ENCODE measurements at places on chromosomes 6 and 20. TPM values are rescaled to one million over a fixed set of nuclear protein-coding genes. Genes with fewer than 3 reads are reported as not detected.

DNA sequence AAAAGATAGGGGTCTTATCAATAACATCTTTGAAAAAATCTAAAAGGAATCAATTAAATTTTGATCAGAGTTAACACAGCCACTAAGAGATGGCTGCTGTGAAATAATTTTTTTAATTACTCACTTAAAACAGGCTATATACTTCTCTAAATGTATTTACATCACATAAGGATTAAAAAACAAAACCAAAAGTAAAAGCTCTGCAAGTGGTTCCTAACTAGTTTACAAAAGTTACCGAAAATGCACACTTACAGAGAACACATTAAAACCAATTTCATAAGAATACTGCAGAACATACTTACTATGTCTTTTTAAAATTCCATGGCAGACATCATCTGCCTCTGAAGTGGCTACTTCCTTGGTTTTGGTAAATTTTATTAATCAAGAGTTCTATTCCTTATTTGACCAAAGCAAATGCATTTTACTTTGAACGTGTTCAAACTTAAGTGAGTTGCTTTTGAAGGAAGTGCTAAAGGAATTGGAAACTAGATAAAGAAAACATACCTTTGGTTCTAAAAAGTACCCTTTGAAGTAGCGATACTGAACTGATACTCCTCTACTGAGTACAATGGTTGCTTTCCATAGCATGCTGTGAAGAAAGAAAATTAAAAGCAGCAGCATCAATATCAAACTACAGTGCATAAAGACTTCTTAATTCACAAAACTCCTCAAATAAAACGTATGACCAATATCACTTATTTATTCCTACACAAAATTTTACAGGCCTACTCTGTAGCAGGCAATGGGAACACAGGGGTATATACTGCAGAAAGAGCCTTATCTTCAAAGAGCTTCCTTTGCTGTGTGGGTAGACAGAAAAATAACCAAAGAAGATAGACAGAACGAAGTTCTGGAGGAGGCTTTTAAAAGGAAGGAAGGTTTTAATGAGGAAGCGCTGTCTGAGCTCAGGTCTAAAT lies 157.1 kb upstream of the SHLD1 start:
- DNase-seq, result no peak

GRCh38 chr6:34149452-34149810 lies 3.5 kb upstream of the GRM4 start:
- no peak for DNase-seq

DNA sequence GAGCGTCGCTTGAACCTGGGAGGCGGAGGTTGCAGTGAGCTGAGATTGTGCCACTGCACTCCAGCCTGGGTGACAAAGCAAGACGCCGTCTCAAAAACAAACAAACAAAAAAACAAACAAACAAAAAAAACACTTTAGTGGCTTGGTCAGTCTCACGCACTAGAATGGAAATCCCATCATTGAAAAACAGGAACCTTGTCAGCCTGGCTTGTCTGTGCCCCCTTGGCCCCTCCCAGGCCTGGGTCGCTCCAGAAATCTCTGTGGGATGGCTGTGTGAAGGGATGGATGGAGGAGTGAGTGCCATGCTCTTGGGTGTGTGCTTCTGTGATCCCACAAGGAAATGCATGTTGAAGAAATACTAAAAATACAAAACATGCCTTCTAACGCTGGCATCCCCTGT lies 20.9 kb upstream of the NAA20 start:
- no peak for DNase-seq

SIRPB1 gene
- not detected for total RNA-seq

DNA sequence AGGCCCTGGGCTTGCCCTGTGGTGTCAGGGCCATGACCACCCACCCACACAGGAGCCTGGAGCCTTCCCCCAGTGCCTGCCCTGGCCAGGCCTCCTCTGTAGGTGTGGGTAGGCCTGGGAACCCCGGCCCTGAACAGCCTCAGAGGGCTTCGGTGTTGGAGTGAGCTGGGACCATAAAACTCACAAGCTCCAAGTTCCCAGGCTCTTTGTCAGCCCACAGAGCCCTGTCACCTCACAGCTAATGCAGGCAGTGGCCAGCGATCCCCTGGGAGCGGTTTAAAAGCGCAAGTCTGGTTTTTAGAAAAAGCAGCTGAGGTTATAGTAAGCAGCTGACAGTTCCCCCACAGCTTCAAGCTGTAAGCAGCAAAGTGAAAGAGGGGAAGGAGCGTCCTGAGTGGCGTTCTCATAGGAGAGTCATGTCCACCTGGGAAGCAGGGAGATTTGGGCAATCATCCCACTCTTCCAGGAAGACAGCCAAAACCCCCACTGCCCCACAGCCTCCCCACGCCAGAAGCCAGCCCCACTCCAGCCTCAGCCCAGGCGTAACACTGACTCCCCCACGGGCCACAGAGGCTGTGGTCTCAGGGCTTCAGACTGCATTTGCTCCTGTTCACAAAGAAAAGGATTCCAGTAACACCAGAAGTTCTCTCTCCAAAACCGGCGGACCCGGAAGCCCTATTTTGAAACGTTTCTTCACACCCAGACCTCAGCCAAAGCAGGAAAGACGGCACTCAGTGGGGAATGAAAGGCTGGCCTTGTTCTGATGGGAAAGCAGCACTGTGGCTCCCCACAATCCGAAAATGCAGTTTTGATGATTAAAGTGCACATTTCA lies 34.3 kb upstream of the FOXC1 start:
- peak; percentile 47 for DNase-seq

DNA sequence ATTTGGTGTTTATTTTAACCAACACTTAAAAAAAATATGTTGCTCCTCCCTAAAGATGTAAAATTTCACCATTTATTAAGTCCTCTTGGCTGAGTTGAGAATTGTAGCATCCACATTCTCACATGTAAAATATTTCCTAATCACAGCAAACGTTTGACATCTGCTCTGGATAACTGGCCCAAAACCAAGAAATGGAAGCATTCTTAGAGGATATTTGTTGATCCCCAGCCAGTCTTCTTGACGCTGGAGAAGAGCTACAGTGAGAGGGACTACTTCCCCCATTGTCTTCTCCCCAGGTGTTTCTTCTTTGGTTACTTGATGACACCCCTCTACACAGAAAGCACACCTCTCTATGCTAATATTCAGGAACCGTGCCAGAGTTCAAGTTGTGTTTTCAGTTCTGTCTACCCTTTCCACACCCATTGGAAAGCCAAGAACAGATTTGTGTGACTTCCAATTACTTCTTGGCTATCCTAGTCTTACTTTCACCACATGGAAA lies 454.5 kb upstream of the JAG1 start:
- peak; percentile 26 for DNase-seq

SNPH gene
- total RNA-seq, result 8.7 TPM
